AG10803 (cell line): ENCODE measurements at places on chromosomes 11 and 22.
A peak's percentile ranks its signal among the peaks of the same experiment; 100 is the strongest.

DNA sequence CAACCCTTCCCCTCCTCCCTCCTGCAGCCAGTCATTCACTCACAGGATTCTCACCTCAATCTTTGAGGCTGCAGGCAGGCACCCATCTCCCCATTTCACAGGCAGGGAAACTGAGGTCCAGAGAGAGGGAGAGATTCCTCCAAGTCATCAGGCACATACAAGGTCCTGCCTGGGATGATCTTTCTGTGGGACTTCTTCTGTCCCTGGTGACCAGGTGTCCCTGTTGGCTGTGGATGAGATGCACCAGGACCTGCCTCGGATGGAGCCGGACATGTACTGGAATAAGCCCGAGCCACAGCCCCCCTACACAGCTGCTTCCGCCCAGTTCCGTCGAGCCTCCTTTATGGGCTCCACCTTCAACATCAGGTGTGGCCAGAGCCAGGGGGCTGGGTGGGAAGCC lies 7.8 kb downstream of the FTH1 start:
- DNase-seq: no peak

DNA sequence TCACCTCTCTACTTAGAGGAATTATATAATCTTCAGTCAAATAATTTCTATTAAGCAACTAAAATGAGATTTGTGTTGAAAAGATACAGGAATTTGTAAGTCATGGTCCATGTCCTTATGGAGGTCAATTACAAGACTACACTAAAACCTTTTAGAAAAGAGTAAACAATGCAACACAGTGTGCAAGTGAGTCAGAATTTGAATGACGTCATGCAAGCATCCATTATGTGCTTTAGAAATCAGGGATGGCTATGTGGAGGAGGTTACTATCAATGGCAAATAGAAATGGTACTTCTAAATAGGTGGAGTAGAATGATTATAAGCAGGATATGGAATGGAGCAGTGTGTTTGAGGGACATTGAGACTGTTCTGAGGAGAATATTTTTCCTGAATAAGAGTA lies 16.6 kb downstream of the OR10D3 start:
- no peak for DNase-seq

DNA sequence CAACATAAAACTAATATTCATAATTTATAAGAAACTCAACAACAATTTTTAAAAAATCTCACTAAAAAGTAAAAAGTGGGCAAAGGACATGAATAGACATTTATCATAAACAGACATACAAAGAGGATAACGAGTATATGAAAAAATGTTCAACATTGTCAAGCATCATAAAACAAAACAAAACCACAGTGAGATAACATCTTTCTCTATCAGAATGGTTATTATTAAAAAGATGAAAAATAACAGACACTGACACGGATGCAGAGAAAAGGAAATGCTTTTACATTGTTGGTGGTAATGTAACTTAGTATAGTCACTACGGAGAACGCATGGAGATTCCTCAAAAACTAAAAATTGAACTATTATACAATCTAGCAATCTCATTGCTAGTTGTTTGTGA lies 813.0 kb downstream of the LUZP2 start:
- DNase-seq: no peak

- DNase-seq: peak; percentile 85
Measured at GRCh38 chr11:79087238-79087960, 353.4 kb downstream of the TENM4 start.

DNA sequence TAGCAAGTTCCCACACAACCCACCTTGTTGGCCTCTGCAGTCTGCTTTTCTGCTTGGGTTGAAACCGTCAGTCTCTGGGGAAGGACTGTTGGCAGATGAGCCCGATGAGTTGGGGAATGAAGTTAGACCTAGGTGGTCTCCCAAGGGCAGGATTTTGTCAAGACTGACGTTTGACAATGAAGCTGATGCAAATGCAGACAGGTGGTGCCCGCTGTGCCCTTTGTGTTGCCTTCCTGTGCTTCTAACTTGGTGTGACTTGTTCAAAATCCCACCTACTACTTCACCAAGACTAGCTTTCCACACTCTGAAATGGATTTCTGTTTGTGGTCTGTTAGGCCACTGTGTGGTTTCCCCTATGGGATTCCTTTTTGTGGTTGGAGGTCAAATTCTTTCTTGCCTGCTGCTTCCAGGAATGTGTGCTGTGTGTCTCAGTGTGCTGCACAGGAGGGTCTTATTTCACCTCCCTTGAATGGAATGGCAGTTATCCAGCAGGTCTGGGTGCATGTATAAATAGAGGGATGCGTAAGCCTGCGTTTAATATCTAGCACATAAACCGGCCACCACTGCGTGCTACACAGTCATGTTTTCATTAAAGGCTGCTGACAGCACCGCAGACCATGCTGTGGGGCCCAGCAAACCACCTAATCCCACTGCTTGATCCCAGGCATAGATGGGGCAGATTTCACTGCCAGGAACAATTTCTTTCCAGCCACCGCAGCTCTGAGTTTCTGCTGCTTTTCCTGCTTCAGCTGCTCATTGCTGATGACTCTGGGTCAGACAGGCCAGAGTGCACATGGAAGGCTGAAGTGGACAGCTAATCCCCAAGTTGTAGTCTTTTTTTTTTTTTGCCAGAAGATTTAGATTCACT lies 44.8 kb downstream of the ADAMTS8 start:
- DNase-seq: peak; percentile 75

DNA sequence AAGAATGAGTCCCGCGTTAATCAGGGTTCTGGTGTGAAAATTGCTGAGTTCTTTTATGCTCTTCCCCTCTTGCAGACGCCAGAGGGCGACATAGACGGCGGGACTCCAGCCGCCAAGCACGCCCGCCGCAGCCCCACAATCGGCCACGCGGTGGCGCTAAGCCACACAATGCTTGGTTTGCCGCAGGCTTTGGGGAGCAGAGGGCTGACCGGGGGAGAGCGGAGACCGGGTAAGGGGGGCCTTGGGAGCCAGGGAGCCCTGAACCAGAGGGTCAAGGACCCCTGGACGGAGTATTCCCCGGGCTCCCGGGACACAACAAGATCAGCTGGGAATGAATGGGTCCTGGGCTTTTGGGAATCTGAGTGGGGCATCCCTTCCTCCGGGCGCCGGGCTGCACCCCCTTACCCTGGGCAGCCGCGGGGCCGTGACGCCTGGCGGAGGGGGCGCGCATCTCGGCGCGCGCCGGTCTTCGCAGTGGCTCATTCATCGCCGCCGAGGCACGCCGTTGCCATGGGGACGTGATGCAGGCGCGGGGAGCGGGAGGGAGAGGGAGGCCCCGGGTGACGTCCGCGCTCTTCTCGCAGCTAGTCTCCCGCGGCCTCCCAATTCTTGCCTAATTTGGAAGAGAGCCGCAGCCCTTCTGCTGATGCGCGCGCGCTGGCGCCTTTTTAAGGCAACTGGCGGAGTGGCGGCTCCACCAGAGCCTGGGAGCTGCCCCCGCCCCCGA lies 12.2 kb upstream of the NPAS4 start:
- peak; percentile 91 for DNase-seq

- DNase-seq: no peak
Measured at GRCh38 chr11:71156301-71156700, 96.1 kb downstream of the SHANK2 start.

GRCh38 chr11:61718621-61719302 lies 33.7 kb upstream of the MYRF start:
- DNase-seq: peak; percentile 60

DNA sequence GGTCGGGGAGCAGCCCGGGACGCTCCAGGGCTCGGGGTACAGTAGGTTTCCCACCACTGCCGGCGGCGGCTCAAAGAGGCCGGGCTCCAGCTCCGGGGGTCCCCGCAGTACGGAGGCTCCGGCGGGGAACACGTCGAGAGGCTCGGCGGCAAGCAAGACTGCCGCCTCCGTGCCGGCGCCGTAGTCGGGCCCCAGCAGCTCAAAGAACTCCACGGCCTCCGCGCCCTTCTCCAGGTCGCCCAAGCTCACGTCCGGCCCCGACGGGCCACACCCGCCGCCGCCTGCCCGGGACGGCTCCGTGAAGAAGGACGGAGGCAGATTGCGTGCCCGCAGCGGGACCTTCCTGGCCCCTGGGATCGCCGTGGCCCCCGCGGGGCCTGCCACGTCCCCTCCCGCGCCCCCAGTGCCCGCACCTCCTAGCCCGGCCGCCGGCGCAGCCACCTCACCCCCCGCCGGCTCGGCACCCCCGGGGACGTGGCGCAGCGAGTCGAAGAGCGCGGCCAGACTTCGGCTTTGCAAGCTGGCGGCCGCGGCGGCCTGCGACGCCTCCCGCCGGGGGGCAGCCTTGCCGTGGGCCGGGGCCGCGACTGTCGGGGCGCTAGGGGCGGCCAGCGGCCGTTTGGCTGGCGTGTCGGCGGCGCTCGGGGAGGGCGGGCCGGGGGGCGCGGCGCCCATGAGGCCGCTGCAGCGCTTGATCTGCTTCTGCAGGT lies 775 bp downstream of the FAM181B start:
- no peak for DNase-seq

GRCh38 chr11:75214411-75214821 lies 26.2 kb upstream of the TPBGL start:
- peak; percentile 54 for DNase-seq
